ENCODE measurements at places on chromosomes 7 and 10.

DNA sequence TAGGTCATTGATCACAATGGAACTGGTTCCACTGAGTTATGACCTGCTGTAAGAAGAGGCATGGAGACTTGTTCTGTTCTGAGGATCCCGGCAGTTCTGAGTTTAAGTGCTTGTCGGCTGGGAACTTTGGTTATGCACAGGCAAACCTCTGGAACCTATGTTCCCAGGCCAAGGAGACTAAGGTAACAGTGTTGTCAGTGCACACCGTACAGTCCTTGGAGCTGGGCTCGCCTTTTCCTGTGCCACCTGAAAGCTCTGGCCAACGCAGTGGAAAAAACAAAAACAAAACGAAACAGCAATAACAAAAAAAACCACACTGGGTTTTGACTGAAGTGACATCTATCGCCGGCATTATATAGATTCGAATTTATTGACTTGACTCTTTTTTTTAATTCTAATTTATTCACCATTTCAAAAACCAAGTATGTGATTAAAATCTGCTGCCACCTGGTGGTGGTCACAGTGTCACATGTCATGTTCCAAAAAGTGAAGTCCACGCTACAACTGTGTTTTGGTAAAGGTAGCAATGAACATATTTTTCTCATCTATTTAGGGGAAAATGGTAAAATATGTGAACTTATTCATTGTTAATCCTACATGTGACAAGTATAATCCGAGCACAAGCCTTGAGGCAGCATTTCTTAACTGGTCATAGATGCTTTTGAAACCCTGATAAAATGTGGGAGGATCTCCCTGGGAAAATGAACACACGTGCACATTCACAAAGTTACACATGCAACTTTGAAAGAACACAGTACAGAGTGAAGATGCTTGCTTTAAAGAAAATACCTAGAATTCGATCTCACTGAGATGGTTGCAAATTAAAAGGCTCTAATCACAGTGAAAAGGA, 113.8 kb upstream of the PPP2R2D start:
- DNase-seq: no peak

GRCh38 chr10:104328896-104329710, 9.2 kb downstream of the ITPRIP start:
- DNase-seq: peak; percentile 89

DNA sequence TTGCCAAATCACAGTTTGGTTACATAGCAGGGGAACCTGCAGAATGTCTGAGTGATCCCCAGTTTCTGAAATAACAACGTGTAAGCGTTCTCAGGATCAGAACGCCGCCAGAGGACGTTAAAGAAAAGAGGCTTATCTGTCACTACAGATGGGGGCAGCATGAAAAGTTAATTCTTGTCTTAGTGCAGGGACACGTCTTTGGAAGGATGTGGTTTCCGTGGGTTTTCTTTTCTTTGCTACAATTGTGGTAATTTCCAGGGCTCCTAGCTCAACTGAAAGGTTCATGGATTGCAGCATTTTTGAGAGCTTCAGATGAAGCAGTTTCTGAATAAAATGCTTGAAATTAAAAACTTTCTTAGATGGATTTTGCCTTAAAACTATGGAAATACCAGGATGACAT, 106.6 kb downstream of the PRKCQ start:
- DNase-seq: peak; percentile 73

DNA sequence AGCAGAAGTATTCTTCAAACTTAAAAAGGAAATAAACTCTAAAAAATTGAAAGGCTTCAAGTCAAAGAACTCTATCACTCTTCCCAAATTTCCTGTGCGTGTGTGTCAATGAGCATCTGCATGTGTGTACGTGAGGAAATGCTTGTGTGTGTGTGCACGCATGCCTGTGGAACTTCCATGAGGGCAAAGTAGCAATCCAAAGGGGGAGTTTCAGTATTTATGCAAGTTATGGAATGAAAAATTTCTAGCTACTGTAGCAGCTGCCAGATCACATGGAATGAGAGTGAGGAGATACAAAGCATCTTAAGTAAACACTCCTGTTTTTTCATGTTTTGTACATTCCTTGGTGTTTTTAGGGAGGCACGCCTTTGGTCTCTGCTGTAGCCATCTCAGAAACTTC, 152.6 kb downstream of the RAPGEF5 start:
- no peak for DNase-seq

GRCh38 chr10:3395458-3395861, 222.9 kb upstream of the PITRM1 start:
- no peak for DNase-seq

- DNase-seq: peak; percentile 69
Observed at GRCh38 chr7:139776486-139777132, 1.2 kb downstream of the HIPK2 start.

DNA sequence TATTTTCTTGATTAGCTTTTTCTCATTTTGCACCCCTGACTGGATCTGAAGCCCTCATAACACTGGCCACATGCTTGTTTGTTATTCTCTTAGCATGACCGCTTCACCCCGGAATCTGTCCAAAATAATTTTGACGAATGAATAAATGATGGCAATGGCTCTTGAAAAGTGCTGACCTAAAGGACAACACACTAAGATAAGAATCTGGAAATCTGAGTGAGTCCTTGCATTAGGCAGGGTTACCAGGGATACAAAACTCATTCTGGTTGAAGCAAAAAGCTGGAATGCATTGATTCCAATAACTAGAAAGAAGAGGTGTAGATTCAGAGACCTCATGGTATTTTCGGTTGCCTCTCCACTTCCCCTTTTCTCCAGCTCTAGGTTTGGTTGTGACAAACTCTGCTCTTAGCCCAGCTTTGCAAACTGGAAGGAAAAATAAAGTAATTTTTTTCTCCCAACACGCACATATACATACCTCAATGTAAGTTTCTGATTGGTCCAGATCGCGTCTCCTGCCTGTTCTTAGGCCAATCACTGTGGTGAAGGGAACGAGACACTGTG, 157.4 kb downstream of the SKIDA1 start:
- no peak for DNase-seq

- DNase-seq: no peak
Observed at GRCh38 chr10:71354776-71355175, 35.7 kb downstream of the SLC29A3 start.

- DNase-seq: peak; percentile 62
Observed at GRCh38 chr7:157355784-157356511, 19.1 kb downstream of the DNAJB6 start.

Measured in activated effector memory CD4-positive, alpha-beta T cell treated with anti-CD3 and anti-CD28 coated beads, Interleukin-2, amount 50 U/mL, for 16 hours (primary cell).